Activated naive CD8-positive, alpha-beta T cell treated with anti-CD3 and anti-CD28 coated beads, Interleukin-2, amount 50 U/mL, for 16 hours (primary cell): ENCODE measurements at places on chromosomes 7 and 10.

- no peak for DNase-seq
These were observed 50.1 kb downstream of the PRLHR start for GRCh38 chr10:118545381-118545780.

DNA sequence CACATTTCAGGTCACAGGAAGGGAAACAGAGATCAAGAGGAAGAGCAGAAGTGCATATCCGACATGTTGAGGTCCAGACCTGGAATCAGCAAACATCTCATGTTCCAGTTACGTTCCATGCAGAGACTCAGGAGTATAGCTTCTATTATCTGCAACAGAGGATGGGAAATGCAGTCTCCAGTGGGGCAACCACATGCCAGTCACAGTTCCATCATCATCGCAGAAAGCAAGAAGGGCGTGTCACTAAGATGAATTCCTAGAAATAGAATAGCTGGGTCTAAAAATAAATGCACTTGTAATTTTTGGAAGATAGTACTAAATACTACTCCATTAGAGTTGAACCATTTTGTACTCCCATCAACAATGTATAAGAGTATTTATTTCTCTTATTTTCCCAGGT, 133.2 kb upstream of the MDFIC start:
- no peak for DNase-seq

DNA sequence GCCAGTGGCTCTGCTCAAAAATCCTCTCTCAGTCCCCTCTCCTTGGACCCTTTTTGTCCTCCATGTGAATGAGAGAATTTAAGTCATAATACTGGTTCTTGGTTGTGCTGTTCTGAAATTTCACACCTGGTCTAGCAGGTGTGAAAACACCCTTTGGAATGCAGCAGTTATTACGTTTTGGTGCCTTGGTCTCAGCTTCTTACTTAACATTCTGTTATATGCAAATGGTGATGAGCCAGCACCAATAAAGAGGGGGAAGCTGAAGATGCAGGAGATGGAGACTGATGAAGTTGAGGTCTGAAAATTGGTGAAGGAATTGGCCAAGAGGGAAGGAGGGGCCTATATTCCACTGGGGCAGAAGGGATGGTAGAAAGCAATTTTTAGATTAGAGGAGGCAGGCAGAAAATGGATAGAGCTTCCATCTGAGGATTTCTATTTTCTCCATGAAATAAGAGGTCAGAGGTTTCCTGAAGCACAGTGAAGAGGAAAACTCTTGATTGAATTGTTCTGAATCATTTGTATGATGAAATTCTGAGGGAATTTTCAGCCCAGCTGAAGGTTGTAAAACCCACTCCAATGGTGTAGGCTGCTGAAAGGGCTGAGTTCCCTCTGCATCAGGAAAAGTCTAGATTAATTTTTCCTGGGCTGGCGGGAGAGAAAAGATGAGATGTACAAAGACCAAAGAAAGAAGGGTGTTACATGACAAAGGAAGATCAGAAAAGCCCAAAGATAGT, 94.0 kb upstream of the FAM180A start:
- DNase-seq: no peak

- no peak for DNase-seq
These were observed at the start of gene IRF5 for GRCh38 chr7:128937647-128938543. IRF5 (plus strand) TSS chr7:128937927; CDS start chr7:128942082, 4,155 bp downstream.

GRCh38 chr10:10819206-10819856, 198.3 kb upstream of the CELF2 start:
- DNase-seq: no peak

GRCh38 chr10:55793024-55793423, 568.0 kb downstream of the ZWINT start:
- no peak for DNase-seq

GRCh38 chr7:44306606-44307005, 18.8 kb downstream of the CAMK2B start:
- no peak for DNase-seq

- DNase-seq: no peak
These were observed 11.9 kb upstream of the HUS1 start for GRCh38 chr7:47991270-47991669.

DNA sequence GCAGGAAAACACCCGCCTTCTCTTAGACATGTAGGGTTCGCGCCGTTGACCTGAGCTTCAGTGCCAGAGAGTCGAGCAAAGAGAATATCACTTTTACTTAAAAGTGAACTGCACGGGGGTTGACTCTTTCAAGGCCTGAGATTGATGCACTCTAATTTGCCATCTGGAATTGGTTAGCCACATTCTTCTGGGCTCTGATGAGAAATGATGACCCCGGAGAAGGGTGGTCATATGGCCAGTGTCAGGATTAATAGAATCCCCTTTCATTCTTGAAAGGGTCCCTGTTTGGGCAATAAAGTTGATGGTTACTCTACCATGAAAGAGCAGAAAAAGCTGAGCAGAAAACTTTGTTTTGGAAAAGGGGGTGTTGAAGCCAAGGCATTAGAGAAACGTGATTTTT, 31.2 kb downstream of the GRK5 start:
- no peak for DNase-seq

DNA sequence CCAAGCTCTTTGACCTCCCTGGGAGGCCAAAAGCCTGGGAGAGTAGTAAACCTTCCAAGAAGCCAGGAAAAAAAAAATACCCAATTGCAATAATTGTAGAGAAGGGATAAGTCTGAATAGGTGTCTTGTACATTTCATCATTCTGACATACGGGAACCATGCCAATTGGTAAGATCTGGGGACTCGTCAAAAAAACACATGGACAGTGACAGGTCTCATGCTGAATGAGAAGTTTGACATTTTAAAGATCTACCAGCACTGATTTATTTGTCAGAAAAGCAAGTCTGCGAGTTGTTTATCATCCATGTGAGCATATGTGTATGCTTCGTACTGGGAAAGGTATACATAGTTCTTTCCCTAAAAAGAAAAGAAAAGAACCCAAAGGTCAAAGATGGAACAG, 4.1 kb upstream of the ITGA8 start:
- DNase-seq: no peak

- DNase-seq: no peak
These were observed 102.0 kb upstream of the TARP start for GRCh38 chr7:38375453-38375852.

- DNase-seq: no peak
These were observed 130.1 kb upstream of the MALRD1 start for GRCh38 chr10:18918532-18918931.

GRCh38 chr7:34845666-34846361, 187.8 kb downstream of the NPSR1 start:
- no peak for DNase-seq

DNA sequence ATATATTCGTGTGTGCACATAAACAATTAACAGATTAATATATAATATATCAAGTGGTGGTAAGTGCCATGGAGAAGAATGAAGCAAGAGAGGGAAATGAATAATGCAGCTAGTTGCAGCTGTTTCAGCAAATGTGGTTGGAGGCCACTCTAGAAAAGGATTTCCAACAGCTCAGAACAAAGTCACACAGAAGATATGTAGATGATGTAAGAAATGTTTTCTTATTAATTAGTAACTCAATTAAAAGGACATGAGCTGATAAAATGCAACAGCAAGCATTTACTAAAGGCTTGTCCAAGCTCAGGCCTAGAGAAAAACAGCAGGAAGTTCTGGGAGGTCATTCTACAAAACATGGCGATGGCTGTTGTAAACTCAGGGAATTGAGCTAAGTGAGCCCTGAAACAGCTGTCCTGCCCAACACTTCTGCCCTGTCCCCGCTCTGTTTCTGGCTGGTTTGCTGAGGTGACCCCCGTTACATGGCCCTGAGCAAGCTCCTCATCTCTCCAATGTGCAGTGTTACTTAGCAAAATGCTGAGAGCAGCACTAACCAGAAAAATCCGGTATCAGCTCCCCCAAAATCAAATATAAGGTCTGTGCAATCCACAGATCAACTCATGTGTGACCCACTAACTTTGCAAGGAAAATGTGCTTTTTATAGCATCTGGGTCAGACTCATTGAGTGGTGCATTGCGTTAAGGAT, 23.4 kb upstream of the C10orf67 start:
- no peak for DNase-seq

DNA sequence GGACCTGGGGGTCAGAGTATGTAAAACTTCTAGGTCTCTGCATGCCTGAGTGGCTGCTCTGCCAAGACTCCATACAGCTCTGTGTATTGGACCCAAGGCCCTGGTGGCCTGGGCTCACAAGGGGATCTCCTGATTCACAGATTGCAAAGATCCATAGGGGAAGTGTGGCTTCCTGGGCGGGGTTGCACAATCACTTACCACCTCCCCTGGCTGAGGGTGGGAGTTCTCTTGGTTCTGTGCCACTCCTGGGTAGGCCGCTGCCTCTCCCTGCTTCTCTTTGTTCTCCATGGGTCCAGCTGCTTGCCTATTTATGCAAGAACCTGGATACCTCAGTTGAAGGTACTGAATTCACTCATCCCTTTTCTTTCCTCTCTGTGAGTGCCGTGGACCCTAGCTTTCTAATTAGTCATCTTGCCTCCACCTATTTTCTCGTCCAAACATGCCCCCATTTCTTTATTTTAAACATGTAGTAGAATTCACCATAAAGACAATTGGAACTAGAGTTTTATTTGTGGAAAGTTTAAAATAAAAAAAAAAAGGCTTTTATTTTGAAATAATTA, 18.5 kb upstream of the AGR3 start:
- DNase-seq: no peak

GRCh38 chr7:44632196-44632595, 25.8 kb downstream of the OGDH start:
- no peak for DNase-seq

GRCh38 chr10:51047857-51048256, 26.4 kb upstream of the PRKG1 start:
- DNase-seq: no peak

DNA sequence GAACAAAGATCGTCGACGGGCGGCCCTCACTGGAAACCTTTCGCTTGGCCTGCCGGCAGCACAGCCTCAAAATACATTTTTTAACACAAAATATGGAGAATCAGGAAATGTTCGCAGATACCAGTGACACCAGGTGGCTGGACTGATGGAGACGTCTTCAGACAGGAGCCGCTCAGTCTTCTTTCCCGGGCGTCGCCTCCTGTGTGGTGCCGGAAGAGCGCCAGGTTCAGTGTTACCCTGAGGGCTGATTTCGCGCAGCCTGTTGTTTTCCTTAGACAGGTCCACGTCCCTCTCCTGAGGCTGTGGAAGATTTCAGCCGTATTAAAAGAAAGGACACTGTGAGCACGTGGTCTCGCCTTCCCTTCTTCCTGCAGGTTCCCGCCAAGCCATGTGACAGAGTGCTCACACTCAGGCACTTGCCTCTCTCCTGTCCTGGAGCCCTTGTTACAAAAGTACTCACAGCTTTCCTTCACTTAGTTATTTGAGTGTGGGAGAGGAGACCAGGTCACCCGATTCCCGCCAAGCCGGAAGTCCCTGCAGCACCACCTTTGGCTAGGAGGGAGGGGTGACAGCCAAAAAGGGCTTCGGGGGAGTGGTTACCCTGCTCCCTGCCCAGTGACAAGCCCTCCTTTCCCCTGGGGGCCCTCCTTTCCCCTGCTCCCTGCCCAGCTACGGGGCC, 21.7 kb upstream of the PWWP2B start:
- no peak for DNase-seq

- DNase-seq: no peak
These were observed 19.7 kb downstream of the ADCY1 start for GRCh38 chr7:45593877-45594276.

- DNase-seq: no peak
These were observed 24.4 kb downstream of the GNG11 start for GRCh38 chr7:93945756-93946535.

DNA sequence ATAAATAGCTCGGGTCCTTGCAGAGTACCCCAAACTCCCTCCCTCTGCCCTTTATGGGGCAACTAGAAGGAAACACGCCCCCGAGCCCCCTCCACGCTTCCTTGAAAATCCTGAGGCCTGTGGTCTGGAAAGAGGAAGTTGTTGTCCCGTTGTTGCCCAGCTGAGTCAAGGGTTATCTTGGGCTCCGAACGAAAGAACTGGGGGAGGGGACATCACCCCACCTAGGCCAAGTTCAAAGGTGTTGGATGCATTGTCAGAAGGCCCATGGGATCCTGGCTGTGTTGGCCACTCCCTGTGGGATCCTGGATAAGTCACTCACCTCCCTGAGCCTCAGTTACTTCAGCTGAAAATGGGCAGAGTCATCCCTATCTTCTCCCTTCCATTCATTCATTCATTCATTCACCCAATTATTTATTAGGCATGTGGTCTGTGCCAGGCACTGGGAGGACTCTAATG, at the start of gene CCL24:
Gene CCL24 (minus strand): TSS at position 26 of the 456 bp plus-strand sequence. CDS start 91 bp downstream, outside the sequence.
- DNase-seq: no peak

- no peak for DNase-seq
These were observed 27.7 kb upstream of the SLC25A13 start for GRCh38 chr7:96349572-96349971.

GRCh38 chr10:50392966-50393718, 141.8 kb upstream of the ASAH2 start:
- no peak for DNase-seq

DNA sequence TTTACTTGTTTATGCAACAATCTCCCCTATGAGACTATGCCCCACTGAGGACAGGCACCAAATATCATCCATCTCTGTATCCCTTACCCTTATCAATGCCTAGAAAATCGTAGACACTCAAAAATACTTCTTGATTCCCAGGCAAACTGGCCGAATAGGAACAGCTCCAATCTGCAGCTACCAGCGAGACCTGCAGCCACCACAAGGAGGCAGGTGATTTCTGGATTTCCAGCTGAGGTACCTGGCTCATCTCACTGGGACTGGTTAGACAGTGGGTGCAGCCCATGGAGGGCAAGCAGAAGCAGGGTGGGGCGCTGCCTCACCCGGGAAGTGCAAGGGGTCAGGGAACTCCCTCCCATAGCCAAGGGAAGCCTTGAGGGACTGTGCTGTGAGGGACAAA, 10.8 kb upstream of the PPP1R3C start:
- DNase-seq: no peak

DNA sequence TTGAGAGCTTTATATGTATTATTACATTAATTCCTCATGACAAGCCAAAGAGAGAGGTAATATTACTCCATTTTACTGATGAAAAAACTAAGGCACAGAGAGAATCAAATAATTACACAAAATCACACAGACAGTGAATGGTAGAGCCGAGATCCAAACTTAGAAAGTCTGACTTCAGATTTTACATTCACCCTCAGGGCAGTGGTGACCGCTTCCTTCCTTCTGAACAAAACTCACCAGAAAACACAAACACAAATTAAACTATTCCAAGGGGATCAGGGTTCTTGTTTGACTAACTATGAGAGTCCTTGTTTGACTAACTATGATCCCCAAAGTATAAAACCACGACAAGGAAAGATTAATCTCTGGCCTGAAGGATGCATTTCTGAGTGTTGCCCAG, 67.9 kb upstream of the PTN start:
- DNase-seq: no peak

DNA sequence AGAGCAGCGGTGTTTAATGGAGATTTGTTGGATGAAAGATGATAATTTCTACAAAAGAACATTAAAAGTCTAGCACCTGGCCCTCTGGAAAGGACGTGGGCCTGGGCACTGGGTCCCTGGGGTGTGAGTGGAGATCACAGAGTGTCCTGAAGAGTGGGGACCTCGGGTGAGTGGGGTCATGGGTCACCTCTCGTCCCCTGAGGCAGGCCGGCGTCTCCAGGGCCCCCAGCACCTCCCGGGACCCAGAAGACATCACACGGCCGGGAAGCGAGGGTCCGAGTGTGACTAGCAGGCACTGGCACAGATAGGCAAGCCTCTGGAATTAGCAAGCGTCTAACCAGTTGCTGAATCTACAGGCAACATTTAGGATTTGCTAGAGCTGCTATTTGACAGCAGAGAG, 257.2 kb downstream of the MAD1L1 start:
- no peak for DNase-seq
